CMK (cell line): ENCODE measurements at places on chromosomes 2 and 18.

- DNase-seq, result no peak
Observed at GRCh38 chr18:21979759-21980158, 189.6 kb upstream of the GATA6 start.

DNA sequence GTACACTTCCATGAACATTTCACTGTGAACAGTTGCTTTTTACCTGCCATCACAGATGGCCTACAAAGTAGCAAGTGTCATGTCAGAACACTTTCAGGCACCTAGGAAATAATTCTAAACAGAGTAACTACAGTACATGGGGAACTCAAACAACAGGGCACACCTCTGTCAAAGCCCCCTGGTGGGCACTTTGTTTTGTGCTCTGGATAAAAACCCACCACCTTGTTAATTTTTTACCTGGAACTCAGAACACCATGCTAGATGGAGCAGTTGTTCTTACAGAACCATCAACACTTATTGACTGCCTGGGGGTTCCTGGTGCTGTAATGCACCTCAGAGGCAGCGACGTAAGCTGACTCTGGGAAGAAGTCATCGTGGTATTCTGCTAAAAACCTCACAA lies 2.3 kb downstream of the MSL3B start:
- no peak for DNase-seq

DNA sequence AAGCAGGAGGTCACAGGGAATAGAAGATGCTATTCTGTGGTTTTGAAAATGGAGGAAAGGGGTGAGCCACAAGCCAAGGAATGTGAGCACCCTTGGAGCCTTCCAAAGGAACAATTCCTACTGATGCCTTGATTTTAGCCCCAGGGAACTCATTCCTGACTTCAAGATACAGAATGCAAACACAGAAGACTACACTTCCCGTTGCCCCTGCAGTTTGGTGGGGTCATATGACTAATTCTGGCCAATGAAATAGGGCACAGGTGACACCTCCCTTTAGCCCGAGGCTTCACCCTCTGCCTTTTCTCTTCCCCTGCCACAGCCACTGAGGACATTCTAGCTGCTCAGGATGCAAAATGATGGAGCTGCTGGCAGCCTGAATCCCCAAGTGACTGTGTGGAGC lies 126.1 kb downstream of the INHBB start:
- DNase-seq, result no peak

DNA sequence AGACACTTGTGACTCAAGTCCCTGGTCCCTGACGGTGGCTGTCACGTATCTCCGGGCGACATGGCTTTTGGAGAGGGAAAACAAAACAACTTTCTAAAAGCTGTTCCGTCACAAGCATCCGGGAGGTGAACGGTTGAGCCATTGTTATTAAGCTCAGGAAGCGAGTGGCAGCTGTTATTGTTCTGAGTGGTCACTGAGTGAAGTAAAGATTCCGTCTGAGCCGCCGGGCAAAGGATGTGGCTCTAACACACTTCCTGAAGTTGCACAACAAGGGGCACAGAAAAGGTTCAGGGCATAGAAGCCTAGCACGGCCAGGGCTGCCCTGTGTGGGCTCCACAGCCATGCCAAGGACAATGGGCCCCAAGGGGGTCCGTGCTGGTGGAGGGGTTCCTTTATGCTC lies 24.3 kb downstream of the INPP5D start:
- peak; percentile 45 for DNase-seq

DNA sequence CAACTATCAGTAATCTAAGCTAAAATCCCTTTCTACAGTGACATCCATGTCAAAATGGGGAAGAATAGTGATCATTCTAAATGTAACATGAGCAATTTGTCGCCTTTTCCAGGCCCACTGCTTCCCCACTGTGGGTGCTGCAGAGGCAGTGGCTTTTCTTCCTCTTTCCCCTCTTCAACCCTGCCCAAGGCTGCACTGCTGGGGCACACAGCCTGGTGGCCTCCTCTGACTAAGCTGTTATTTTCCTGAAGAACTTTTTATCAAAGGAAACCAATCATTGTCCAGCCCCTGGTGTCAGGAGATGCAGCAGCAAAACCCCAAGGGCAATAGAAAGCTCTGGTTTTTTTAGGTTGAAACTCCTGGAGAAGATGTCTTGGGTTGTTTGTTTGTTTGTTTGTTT lies 117.6 kb upstream of the KLF7 start:
- DNase-seq, result no peak

GRCh38 chr2:239882331-239882732 lies 142.8 kb downstream of the NDUFA10 start:
- DNase-seq, result no peak

DNA sequence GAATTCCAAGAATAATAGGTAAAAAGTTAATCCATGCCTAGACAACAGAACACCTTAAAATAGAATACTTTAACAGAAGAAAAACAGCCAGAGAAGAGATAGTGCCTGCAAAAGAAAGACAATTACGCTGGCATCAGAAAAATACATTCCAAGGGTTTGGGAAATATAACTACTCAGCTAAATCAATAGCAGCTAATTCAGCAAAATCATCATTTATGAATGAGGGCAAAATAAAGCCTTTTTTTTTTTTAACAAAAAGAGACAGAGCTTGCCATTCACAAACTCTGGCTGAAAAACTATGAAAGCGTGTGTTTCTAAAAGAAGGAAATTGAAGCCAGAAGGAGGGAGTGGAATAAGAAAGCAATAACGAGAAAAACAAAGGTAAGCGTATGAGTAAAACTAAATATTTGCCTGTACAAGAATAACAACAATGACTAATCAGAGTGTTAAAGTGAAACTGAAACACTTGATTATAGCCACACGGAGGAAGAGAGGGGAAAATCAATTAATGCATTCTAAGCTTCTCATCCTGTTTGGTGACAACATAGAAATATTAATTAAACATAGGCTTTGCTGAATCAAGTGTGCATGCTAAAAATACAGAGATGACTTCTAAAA lies 90.2 kb downstream of the EHD3 start:
- DNase-seq, result no peak

GRCh38 chr18:43524260-43524659 lies 247.0 kb upstream of the SYT4 start:
- DNase-seq, result no peak

DNA sequence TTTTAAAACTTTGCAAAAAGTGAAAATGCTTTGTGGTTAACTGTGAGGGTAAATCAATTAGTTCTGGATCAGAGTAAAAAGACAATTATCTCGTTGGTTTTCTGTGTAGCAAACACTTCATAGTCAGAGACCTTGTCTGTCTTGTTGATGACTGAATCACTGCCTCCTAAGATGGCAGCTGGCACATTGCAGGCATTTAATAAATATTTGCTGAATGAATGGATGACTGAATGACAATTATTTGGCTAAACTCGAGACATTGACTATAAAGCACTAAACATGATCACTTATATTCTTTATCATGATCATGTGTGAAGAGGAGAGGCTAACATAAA lies 96.2 kb downstream of the MAIP1 start:
- DNase-seq, result no peak

DNA sequence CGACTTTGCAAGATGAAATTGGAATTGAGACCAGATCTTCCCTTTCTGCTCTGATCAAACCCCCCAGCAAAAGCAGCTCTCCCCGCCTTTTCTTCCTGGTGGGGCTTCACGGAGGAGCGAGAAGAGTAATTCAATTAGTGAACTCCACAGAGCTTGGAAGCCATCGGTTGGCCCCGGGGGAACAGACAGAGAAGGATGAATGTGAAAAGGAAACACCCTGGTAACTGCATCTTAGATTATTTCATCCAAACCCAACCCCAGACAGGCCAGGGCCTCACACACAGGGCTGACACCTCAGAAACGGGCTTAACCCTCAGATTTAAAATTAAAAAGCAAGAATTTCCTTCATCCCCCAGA lies 18.3 kb downstream of the SMAD7 start:
- DNase-seq, result no peak

DNA sequence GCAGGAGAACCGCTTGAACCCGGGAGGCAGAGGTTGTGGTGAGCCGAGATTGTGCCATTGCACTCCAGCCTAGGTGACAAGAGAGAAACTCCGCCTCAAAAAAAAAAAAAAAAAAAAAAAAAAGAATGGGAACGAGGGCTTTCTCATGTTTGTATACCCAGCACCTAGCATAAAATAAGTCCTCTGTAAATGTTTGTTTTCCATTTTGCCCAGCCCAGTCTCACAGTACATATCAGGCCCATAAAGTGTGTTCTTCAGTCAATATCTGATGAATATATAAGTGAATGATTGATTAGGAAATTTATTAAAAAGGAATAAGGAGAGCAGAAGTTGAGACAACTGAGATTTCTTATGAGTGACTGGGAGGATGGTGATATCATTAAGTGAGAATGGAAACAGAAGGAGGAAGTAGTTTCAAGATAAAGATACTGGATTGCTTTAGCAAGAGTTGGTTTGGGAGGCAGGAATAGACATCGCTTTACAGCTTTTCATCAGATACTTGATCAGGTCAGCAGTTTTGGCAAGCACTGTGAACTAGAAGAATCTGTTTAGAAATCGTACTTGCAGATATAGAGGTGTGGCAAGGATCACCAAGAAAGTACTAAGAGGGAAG lies 327.5 kb downstream of the KIAA1328 start:
- DNase-seq, result no peak

- DNase-seq, result no peak
Observed at GRCh38 chr2:11031876-11032275, 120.1 kb downstream of the KCNF1 start.

GRCh38 chr18:35460736-35461161 lies 37.0 kb downstream of the INO80C start:
- no peak for DNase-seq

DNA sequence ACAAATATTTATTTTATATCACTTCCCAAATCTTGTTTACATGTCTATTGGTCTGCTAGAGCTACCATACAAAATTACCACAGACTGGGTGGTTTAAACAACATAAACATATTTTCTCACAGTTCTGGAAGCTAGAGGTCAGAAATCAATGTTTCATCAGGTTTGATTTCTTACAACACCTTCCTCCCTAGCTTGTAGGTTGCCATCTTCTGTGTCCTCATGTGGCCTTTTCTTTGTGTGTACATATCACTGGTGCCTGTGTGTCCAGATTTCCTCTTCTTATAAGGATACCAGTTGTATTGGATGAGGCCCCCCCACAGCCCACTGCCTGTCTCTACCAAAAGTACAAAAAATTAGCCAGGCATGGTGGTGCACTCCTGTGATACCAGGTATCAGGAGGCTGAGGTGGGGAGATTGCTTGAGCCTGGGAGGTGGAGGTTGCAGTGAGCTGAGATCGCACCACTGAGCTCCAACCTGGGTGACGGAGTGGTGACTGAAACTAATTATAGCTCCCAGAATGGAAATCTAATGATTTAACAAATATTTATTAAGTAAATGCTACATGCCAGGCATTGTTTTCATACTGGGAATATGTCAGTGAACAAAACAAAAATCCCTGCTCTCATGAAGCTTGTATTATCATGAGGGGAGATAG lies 13.6 kb downstream of the EML4 start:
- DNase-seq, result no peak

DNA sequence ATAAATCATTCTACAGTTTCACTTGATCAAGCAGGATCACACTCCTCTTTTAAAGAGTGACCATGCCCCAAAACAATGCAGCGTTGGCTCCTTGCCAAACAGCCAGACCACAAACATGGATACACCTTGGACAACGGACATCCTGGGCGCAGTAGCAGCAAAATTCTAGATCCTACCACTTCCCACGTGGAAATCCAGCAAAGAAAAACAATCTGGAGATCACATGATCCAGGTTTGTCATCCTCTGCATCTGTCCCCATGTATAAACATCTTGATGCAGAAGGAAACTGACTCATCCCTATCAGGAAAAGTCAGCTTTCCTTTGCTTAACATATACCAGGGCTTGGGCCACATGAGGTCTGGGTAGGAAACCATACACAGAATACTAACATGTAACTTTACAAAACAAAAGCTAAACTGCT lies 53.1 kb downstream of the ZNF521 start:
- peak; percentile 96 for DNase-seq

DNA sequence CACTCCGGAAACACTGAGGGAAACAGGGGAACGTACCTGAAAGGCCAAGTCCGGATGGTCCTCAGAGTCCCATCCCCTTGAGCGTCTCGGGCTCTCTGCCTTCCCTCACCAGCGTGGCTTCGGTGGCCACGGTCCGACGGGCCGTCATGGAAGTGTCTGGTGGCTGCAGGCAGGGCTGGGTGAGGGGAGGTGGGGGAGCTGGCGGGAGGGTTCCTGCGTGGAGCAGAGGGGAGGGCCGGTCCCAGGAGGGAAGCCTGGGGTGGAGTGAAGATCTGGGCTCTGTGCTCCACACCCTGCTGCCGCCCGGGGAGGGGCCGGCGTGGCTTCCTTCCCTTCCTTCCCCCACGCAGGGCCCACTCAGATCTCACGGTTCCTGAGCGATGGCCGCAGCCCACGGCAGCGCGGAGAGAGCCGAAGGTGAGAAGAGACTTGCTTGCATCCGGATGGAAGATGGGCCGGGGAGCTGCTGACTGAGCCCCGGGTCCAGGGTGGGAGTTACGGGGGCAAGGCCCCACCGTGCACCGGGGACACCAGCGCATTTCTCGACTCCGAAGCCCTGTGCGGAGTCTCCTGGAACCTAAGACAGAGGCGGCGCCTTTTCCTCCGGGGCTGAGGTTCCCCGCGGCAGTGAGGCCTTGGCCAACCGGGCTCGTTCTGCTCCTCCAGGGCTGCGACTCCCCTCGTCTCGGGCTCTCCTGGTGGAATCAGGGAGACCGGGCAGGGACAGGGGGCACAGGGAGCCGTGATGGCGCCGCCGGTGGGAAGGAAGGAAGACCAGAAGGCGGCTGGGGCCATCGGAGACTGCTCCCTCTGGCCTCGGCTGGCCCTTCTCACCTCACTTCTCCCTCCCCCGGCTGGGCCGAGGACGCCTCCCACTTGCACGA lies 49.1 kb downstream of the KCNF1 start:
- DNase-seq, result no peak

DNA sequence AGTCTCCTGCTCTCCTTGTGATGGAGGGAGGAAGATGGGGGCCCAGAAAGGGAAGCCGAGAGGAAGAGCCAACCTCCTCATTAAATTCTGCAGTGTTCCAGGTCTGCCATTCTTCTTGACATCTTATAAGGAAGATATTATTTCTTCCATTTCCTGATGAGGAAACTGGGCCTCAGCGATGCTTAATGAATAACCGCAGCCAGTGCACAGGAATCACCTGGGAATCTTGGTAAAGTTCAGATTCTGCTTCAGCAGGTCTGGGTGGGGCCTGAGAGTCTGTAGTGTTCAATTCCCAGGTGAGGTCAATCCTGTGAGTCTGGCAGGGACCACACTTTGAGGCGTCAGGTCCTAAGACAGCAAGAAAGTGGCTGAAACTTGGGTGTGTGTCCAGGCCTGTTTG lies 17.3 kb downstream of the PCARE start:
- no peak for DNase-seq

- DNase-seq, result no peak
Observed at GRCh38 chr2:44980751-44981713, 28.2 kb downstream of the SIX2 start.

- DNase-seq, result no peak
Observed at GRCh38 chr2:144459937-144460336, 60.0 kb downstream of the ZEB2 start.

DNA sequence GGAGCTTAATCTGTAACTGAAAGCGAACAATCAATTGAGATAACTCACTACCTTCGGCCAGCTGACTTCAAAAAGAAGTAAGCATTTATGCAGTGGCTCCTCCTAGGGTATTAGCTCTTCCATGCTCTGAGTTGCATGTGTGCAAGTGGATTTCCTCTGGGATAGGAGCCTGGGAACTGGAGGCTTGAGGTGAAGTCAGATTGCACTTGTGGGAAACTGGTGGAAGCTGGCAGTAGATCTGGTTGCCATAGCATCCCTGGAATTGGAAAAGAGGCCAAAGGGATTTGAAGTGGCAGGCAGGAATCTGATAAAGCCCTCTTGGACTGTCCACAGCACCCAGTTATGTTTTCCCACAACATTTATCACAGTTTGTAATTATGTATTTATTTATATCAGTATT lies 50.6 kb upstream of the FMNL2 start:
- DNase-seq, result no peak

GRCh38 chr18:70072678-70073077 lies 125.0 kb upstream of the CD226 start:
- DNase-seq, result no peak
